ENCODE measurements at places on chromosomes 7 and 10.

GRCh38 chr7:116851671-116852070 lies 10.7 kb upstream of the CAPZA2 start:
- no peak for DNase-seq
- peaks cover 2% of the 10 kb centered on the region for H3K27me3 ChIP-seq
- H3K4me1 ChIP-seq, result no peaks in the 10 kb centered on the region
- no peak overlapping the region for H3K4me3 ChIP-seq
- H3K36me3 ChIP-seq, result no peaks in the 10 kb centered on the region

GRCh38 chr7:150738092-150738491 lies 874 bp downstream of the GIMAP5 start:
- no peak overlapping the region for H3K4me3 ChIP-seq
- H3K27me3 ChIP-seq, result peaks cover 90% of the 10 kb centered on the region
- H3K36me3 ChIP-seq, result no peaks in the 10 kb centered on the region
- DNase-seq, result no peak
- no peaks in the 10 kb centered on the region for H3K4me1 ChIP-seq
- H3K27ac ChIP-seq, result no peak overlapping the region

GRCh38 chr7:14073988-14074387 lies 84.5 kb upstream of the ETV1 start:
- no peak for DNase-seq
- H3K4me3 ChIP-seq, result no peak overlapping the region
- H3K27me3 ChIP-seq, result no peaks in the 10 kb centered on the region
- no peaks in the 10 kb centered on the region for H3K36me3 ChIP-seq

- H3K27me3 ChIP-seq, result no peaks in the 10 kb centered on the region
- no peak for DNase-seq
- peaks cover 8% of the 10 kb centered on the region for H3K4me1 ChIP-seq
- H3K36me3 ChIP-seq, result peaks cover 21% of the 10 kb centered on the region
These were observed 42.9 kb upstream of the TSPAN13 start for GRCh38 chr7:16710651-16711050.

DNA sequence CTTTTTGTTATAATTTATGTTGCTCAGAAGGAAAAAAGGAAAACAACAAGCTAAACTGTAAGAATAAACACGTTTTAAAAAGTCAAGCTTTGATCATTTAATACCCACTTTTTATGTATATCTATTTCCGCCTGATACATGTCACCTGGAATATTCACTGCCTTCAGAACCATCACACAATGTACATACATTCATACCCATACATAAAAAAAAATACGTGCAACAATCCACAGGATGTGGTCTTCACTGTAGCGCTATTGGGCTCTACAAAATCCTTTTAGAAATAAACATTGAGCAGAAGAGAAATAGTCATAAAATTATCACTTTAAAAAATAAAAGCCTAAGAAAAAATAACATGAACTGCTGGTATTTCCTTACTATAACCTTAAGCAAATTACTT lies 1078.9 kb upstream of the LRRTM3 start:
- no peak for DNase-seq
- H3K4me3 ChIP-seq, result no peak overlapping the region
- H3K27me3 ChIP-seq, result no peaks in the 10 kb centered on the region
- H3K4me1 ChIP-seq, result peaks cover 12% of the 10 kb centered on the region
